ENCODE measurements at places on chromosomes 16 and 17. TPM values are rescaled to one million over a fixed set of nuclear protein-coding genes. Genes with fewer than 3 reads are reported as not detected.

GRCh38 chr17:80035937-80036714 lies at the start of gene CCDC40:
Gene CCDC40 (plus strand): TSS chr17:80036642. CDS start chr17:80036663, 21 bp downstream.
- H3K27me3 ChIP-seq: peaks cover 54% of the 10 kb centered on the region
- peak within 1 kb of the TSS; percentile 90 for H3K27ac ChIP-seq
- peaks cover 7% of the 10 kb centered on the region for H3K4me1 ChIP-seq
- peak within 1 kb of the TSS; percentile 88 for H3K4me3 ChIP-seq

- no peak overlapping the region for H3K27ac ChIP-seq
- peaks cover 31% of the 10 kb centered on the region for H3K4me1 ChIP-seq
- H3K36me3 ChIP-seq: no peaks in the 10 kb centered on the region
- DNase-seq: no peak
- no peaks in the 10 kb centered on the region for H3K27me3 ChIP-seq
- H3K4me3 ChIP-seq: no peak overlapping the region
Observed at GRCh38 chr17:40509626-40510327, 8.4 kb upstream of the TNS4 start.

GRCh38 chr17:55442953-55443683 lies 21.5 kb upstream of the MMD start:
- no peaks in the 10 kb centered on the region for H3K4me1 ChIP-seq
- peaks cover 7% of the 10 kb centered on the region for H3K27me3 ChIP-seq
- no peak for DNase-seq
- no peaks in the 10 kb centered on the region for H3K36me3 ChIP-seq

The RSAD1 gene
- total RNA-seq: 61.2 TPM

DNA sequence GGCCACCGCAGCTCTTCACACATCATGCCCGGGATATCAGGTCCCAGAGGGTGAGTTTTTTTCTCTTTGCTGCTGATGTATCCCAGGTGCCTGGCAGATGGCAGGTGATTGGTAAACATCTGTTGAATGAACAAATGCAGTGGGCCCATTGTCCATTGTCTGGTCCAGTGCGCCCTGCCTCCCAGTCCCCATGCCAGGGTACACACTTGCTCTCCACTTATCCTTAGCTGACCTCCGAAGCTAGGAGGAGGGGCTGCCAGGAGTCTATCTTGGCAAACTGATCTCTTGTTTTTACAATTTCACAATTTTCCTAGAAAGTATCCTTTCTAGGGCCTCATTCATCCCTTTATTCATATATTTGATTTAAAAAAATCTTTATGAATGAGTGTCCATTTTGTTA lies 196.0 kb downstream of the RAB11FIP4 start:
- no peak overlapping the region for H3K4me3 ChIP-seq
- no peaks in the 10 kb centered on the region for H3K27me3 ChIP-seq
- no peaks in the 10 kb centered on the region for H3K36me3 ChIP-seq
- H3K27ac ChIP-seq: no peak overlapping the region

The KLHL11 gene
- total RNA-seq: 22.6 TPM

DNA sequence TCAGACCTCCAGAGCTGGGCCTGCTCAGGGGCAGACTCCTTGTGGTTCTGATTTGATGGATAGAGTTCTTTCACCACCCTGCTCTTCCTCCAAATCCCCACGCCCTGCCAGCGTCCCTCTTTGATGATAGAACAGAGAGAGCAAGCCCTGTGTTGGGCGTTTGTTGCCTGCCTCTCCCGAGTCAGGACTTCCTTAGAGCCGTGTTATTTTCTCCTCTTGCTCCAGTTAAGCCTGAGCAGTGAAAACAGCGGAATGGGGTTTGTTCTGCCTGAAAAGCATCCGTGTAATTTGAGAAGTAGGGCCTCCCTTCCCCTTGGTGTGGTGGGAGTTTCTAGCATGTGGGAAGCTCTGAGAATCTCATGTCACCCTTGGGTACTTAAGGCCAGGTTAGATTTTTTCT lies 22.1 kb downstream of the TMEM94 start:
- no peak overlapping the region for H3K27ac ChIP-seq
- DNase-seq: no peak
- peaks cover 7% of the 10 kb centered on the region for H3K36me3 ChIP-seq
- peaks cover 2% of the 10 kb centered on the region for H3K4me1 ChIP-seq

The BCO1 gene
- total RNA-seq: not detected

The OSGIN1 gene
- total RNA-seq: 0.72 TPM

The KRTAP4-5 gene
- not detected for total RNA-seq

- no peaks in the 10 kb centered on the region for H3K4me1 ChIP-seq
- no peak overlapping the region for H3K27ac ChIP-seq
- DNase-seq: no peak
Observed at GRCh38 chr17:13753771-13754170, 152.0 kb upstream of the HS3ST3A1 start.

The ASIC2 gene
- total RNA-seq: not detected

The CACNA1G gene
- total RNA-seq: 0.07 TPM

GRCh38 chr16:49356728-49357488 lies 16.7 kb upstream of the C16orf78 start:
- no peak overlapping the region for H3K4me3 ChIP-seq
- no peak overlapping the region for H3K27ac ChIP-seq
- no peaks in the 10 kb centered on the region for H3K4me1 ChIP-seq

GRCh38 chr16:77585379-77586251 lies 136.7 kb upstream of the NUDT7 start:
- H3K27me3 ChIP-seq: peaks cover 9% of the 10 kb centered on the region
- no peak overlapping the region for H3K27ac ChIP-seq
- H3K4me1 ChIP-seq: peaks cover 7% of the 10 kb centered on the region
- DNase-seq: no peak

The ZNF629 gene
- total RNA-seq: 2.6 TPM

DNA sequence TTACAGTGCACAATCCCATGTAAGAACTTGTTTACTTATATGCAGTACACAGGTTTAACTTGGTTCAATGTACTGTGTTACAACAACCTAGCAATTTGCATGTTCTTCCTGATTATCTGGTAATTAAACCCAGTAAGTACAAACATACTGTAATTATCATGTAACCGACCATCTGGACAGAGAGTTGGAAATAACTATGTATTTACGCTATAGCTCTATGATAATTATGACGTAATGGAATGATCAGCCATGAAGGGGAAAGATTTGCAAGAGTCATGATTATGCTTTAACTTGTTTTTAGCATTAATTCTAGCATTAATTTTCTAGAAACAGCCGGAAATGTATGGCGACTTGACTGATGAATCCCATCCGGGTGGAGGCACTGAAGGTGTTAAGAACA lies 74.8 kb upstream of the SALL1 start:
- no peaks in the 10 kb centered on the region for H3K27me3 ChIP-seq
- no peak overlapping the region for H3K27ac ChIP-seq

GRCh38 chr17:71325886-71326285 lies 794.9 kb upstream of the SOX9 start:
- H3K4me1 ChIP-seq: no peaks in the 10 kb centered on the region
- no peaks in the 10 kb centered on the region for H3K36me3 ChIP-seq
- DNase-seq: no peak
- H3K27me3 ChIP-seq: no peaks in the 10 kb centered on the region

The AIPL1 gene
- total RNA-seq: not detected

- H3K36me3 ChIP-seq: no peaks in the 10 kb centered on the region
- H3K4me1 ChIP-seq: no peaks in the 10 kb centered on the region
- no peak for DNase-seq
- H3K27ac ChIP-seq: no peak overlapping the region
- no peak overlapping the region for H3K4me3 ChIP-seq
Observed at GRCh38 chr16:85431431-85432124, 181.5 kb upstream of the GSE1 start.

DNA sequence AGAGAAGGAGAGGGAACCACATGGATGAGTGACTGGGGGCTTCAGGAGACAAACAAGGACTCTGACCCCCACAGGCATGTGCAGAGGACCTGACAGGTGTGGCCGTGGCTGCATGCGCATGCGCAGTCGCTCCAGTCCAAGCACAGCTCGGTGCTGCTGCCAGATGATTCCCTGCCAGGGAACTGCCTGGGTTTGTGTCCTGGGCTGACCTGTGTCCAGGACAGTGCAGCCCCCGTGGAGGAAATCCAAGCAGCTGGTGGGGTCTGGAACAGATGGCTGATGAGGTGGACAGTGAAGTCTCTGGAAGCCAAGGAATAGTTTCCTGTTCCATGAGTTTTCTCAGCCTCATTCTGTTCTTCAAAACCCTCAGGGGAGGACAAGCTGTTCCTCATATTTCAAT lies 27.3 kb downstream of the LASP1 start:
- H3K4me1 ChIP-seq: peaks cover 53% of the 10 kb centered on the region
- H3K4me3 ChIP-seq: no peak overlapping the region
- no peak for DNase-seq

DNA sequence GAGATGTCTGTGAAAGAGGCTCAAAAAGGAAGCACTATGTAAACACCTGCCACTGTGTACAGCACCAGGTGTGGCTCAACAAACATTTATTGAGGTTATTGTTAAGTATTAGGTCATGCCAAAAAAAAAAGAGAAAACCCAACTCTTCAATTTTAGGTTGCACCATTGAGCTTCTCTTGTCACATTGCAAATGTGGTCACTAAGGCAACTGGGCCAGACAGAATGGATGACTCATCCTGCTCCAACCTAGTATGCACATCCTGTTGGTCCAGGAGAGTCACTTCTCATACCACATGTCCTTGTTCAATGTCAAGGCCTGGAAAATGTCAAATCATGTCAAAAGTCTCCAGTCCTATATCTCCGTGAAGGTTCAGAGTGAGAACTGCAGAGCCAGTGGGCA lies 25.0 kb downstream of the HOXB1 start:
- peaks cover 11% of the 10 kb centered on the region for H3K27me3 ChIP-seq
- H3K4me1 ChIP-seq: peaks cover 37% of the 10 kb centered on the region
- peak; percentile 91 for DNase-seq
- H3K27ac ChIP-seq: peak overlapping the region; percentile 84
- peak overlapping the region; percentile 62 for H3K4me3 ChIP-seq

- H3K4me3 ChIP-seq: no peak overlapping the region
- H3K4me1 ChIP-seq: peaks cover 31% of the 10 kb centered on the region
- no peaks in the 10 kb centered on the region for H3K36me3 ChIP-seq
- peak; percentile 65 for DNase-seq
- H3K27me3 ChIP-seq: no peaks in the 10 kb centered on the region
- peak overlapping the region; percentile 59 for H3K27ac ChIP-seq
Observed at GRCh38 chr17:74288785-74289184, 14.8 kb downstream of the DNAI2 start.

DNA sequence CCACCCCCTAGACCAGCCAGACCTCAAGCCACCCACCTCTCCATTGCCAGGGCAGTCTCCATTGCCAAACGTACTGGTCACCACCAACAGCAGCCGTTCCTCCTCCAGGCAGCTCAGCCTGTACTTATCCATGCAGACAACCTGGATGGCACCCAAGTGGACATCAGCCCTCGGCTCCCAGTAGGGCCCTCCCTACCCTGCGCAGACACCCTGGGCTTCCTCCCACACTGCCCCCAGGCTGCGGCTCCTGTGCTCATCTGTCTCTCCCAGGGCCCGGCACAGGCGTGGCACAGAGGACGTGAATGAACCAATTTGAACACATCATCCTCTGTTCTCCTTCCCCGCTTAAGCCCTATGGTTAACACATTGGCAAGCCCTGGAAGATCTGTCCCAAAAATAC lies 29.5 kb downstream of the NOS2 start:
- no peaks in the 10 kb centered on the region for H3K27me3 ChIP-seq
- DNase-seq: no peak
- H3K36me3 ChIP-seq: no peaks in the 10 kb centered on the region
- no peaks in the 10 kb centered on the region for H3K4me1 ChIP-seq

DNA sequence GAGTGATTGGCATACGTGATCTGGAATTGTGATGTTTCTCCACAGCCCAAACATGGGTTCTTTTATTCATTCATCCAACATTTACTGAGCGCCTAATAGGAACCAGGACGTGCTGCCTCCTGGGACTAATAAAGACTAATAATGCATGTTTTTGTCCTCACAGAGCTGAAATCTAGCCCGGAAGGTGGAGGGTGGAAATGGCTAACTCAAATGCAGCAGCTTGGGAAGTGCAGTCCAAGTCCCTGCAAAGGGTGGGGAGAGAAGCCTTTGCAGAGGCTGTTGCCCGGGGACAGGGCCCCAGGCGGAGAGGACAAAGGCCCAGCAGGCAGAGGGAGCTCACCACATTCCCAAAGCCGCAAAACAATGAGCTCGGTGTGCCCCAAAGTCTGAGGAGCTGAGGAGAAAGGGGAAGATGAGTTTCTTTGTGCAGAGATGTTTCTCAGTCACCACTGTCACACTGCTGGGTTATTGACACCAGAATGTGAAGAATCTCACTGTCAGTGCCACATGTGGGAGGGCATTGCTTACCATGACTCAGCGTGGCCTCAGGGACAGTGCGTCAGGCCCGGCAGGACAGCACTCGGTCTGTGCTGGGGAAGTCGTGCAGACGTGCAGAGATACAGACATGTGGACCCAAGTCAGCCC lies 118.2 kb upstream of the CHMP6 start:
- H3K36me3 ChIP-seq: peaks cover 42% of the 10 kb centered on the region
- no peak for DNase-seq
- peaks cover 76% of the 10 kb centered on the region for H3K4me1 ChIP-seq
- H3K4me3 ChIP-seq: peak overlapping the region; percentile 27
- peak overlapping the region; percentile 70 for H3K27ac ChIP-seq

- peaks cover 8% of the 10 kb centered on the region for H3K36me3 ChIP-seq
- peak overlapping the region; percentile 84 for H3K4me3 ChIP-seq
- H3K27me3 ChIP-seq: peaks cover 13% of the 10 kb centered on the region
- DNase-seq: peak; percentile 69
Observed at GRCh38 chr16:426115-426905, 861 bp downstream of the RAB11FIP3 start.

DNA sequence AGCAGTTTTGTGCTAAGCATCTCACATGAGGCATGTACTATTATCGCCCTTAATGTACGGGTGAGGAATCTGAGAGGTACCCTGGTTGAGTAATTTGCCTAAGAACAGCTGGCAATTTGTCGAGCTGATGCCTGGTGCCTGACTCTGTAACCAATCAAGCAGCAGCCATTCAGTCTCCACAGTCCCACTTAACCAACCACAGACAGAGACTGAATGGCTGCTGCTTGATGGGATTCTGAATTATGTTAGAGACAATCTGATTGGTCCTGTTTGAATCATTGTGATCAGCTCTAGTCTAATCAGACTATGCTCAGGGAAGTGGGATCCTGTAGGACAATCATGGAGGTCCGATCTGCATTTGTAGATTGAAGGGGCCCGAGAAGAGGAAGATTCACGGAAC lies 447.0 kb downstream of the SHISA9 start:
- DNase-seq: no peak
- no peaks in the 10 kb centered on the region for H3K27me3 ChIP-seq
- H3K27ac ChIP-seq: no peak overlapping the region
- no peaks in the 10 kb centered on the region for H3K4me1 ChIP-seq
- H3K36me3 ChIP-seq: no peaks in the 10 kb centered on the region

GRCh38 chr16:19517424-19518089 lies 4.3 kb downstream of the GDE1 start:
- no peaks in the 10 kb centered on the region for H3K27me3 ChIP-seq
- no peak overlapping the region for H3K4me3 ChIP-seq
- peaks cover 58% of the 10 kb centered on the region for H3K4me1 ChIP-seq

GRCh38 chr16:84950906-84951305 lies 60.4 kb downstream of the ZDHHC7 start:
- H3K27me3 ChIP-seq: peaks cover 3% of the 10 kb centered on the region
- H3K36me3 ChIP-seq: no peaks in the 10 kb centered on the region
- H3K4me3 ChIP-seq: no peak overlapping the region
- no peaks in the 10 kb centered on the region for H3K4me1 ChIP-seq
- peak; percentile 73 for DNase-seq

GRCh38 chr16:14181371-14182050 lies 110.4 kb downstream of the MRTFB start:
- no peak overlapping the region for H3K27ac ChIP-seq
- H3K36me3 ChIP-seq: no peaks in the 10 kb centered on the region
- H3K27me3 ChIP-seq: no peaks in the 10 kb centered on the region
- no peak overlapping the region for H3K4me3 ChIP-seq
- H3K4me1 ChIP-seq: peaks cover 10% of the 10 kb centered on the region

- no peaks in the 10 kb centered on the region for H3K27me3 ChIP-seq
- DNase-seq: no peak
- H3K4me1 ChIP-seq: no peaks in the 10 kb centered on the region
- no peak overlapping the region for H3K27ac ChIP-seq
- H3K36me3 ChIP-seq: peaks cover 25% of the 10 kb centered on the region
Observed at GRCh38 chr17:61684172-61684571, 93.2 kb upstream of the NACA2 start.
